Activated CD4-positive, alpha-beta memory T cell treated with anti-CD3 and anti-CD28 coated beads, Interleukin-2, amount 10 ng/mL, durations not matched to agents 7 days and 5 days (primary cell): ENCODE measurements at places on chromosomes 5 and 9. TPM values are rescaled to one million over a fixed set of nuclear protein-coding genes. Genes with fewer than 3 reads are reported as not detected.

DNA sequence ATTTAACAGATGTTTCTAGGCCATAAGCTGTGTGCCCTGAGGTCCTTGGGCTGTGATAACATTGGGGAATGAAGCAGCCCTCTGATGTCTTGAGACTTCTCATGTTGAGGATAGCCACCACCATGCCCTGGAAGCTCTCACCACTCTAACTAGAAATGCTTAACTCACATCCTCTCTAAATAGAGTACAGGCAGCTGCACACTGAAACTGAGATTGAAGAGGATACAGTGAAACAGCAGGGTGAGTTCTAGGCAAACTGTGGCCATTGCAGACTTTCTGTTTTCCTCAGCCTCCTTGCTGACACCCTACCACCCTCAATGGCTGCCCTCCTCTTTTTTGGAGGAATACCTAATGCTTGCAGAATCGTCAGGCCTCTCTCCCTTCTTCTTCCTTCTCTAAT, 22.4 kb downstream of the UTP15 start:
- H3K27me3 ChIP-seq, result peaks cover 5% of the 10 kb centered on the region
- H3K4me3 ChIP-seq, result no peak overlapping the region
- H3K4me1 ChIP-seq, result peaks cover 1% of the 10 kb centered on the region
- no peak for DNase-seq
- no peaks in the 10 kb centered on the region for H3K36me3 ChIP-seq
- no peak overlapping the region for H3K27ac ChIP-seq

- DNase-seq, result no peak
- no peak overlapping the region for H3K4me3 ChIP-seq
- H3K4me1 ChIP-seq, result no peaks in the 10 kb centered on the region
Observed at GRCh38 chr9:133543772-133544467, 9.4 kb downstream of the ADAMTSL2 start.

The INSL6 gene
- not detected for total RNA-seq

GRCh38 chr9:20988671-20989315, 42.6 kb downstream of the HACD4 start:
- no peak for DNase-seq
- peaks cover 31% of the 10 kb centered on the region for H3K36me3 ChIP-seq
- no peaks in the 10 kb centered on the region for H3K4me1 ChIP-seq
- no peak overlapping the region for H3K4me3 ChIP-seq

GRCh38 chr5:140794595-140795258, at the start of gene PCDHA2:
PCDHA2 (plus strand) TSS chr5:140794852.
- DNase-seq, result no peak
- H3K4me1 ChIP-seq, result no peaks in the 10 kb centered on the region
- H3K27me3 ChIP-seq, result no peaks in the 10 kb centered on the region
- no peak within 1 kb of the TSS for H3K4me3 ChIP-seq
- H3K36me3 ChIP-seq, result no peaks in the 10 kb centered on the region
